IPS DF 6.9 (cell line): ENCODE measurements at places on chromosomes 11 and 22.

- no peak for DNase-seq
Observed at GRCh38 chr11:114135737-114136151, 76.2 kb downstream of the ZBTB16 start.

DNA sequence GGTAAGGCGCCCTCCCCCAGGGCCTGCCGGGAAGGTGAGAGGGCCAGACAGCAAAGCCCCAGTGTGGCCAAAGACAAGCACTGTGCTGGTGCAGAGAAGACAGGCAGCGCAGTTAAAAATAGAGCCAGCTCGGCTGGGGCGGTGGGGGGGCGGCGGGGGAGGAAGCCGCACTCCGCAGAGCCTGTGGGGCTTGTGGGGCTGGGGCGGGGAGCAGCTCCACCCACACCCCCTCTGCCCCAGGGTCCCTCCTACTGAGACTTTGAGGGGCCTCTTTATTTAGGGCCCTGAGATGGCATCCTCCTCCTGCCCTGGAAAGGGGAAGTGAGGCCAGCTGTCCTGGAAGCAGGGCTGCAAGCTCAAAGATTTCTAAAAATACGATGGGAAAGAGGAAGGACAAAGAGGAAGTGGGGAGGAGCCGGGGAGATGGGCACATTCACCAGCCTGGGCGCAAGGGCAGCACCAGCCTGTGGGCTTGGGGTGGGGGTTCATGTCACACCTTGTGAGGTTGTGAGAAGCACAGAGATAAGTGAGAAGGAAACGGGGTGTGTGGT lies 2.6 kb downstream of the CYTH4 start:
- no peak for DNase-seq

- DNase-seq, result no peak
Observed at GRCh38 chr11:35270342-35270741, 131.4 kb downstream of the CD44 start.

DNA sequence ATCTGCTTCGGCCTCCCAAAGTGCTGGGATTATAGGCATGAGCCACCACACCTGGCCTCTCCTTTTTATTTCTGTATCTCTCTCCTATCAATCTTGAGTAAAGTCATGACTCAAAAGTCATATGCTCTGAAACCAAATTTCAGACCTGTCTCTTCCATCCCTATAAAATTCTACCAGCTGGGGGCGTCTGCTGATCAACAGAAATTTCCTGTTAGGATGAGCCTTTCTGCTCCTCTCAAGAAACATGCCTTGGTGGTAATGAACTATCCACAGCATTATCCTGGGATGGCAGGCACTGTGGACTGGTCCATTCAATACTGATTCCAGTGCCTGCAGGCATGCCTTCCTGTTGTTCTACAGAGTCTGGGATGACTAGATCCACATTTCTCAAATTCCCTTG lies 472.6 kb downstream of the NELL1 start:
- peak; percentile 18 for DNase-seq

DNA sequence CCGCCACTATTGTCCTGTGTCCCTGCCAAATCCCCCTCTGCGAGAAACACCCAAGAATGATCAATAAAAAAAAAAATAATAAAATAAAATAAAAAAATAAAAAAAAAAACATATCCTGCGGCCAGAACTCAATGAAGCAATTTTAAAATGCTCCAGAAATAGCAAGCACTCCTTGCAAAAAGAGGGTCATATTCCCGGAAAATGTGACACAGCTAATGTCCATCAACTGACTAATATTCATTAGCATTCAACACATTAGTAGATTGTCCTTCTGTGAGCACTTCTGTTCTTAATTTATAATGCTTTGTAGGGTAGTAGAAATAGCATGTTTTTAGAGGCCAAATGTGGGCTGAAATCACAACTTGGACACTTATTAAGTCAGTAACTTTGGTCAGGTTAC lies 252.3 kb upstream of the SESN3 start:
- no peak for DNase-seq

- no peak for DNase-seq
Observed at GRCh38 chr22:49154433-49154832, 673.2 kb downstream of the BRD1 start.

- DNase-seq, result no peak
Observed at GRCh38 chr11:85752201-85752889, 58.6 kb downstream of the SYTL2 start.

GRCh38 chr11:34904421-34904955 lies 11.7 kb downstream of the APIP start:
- no peak for DNase-seq

DNA sequence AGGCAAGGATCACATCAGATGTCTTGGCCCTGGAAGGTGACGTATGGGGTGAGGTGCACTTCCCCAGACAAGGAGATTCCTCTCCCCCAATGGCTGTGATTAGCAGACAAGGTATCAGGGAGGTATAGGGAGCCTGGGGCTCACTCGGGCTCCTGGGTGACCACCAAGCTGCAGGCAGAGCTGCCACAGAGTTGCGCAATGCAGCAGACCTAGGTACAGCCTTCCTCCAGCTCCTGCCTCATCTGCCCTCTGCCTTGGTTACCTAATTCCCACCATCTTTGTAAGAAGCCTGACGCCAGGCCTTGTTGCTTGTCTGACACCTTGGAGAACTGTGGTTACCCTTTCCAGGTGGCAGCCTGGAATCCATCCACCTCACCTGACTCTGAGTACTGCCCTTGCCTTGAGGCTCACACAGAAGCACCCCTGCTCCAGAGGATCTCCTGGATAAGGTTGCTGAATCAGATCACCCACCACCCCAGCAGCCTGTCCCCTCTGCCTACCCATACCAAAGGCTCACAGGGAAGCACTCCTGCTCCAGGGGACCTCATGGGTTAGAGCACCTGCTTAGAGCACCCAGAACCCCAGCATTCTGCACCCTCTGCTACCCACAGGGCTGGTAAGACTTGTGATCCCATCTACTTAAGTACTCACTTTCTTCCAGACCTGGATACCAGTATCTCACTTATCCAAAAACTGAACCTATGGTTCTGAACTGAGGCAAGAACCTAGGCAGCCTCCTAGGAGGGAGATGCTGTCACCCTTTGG lies 40.4 kb downstream of the GAB4 start:
- DNase-seq, result no peak

DNA sequence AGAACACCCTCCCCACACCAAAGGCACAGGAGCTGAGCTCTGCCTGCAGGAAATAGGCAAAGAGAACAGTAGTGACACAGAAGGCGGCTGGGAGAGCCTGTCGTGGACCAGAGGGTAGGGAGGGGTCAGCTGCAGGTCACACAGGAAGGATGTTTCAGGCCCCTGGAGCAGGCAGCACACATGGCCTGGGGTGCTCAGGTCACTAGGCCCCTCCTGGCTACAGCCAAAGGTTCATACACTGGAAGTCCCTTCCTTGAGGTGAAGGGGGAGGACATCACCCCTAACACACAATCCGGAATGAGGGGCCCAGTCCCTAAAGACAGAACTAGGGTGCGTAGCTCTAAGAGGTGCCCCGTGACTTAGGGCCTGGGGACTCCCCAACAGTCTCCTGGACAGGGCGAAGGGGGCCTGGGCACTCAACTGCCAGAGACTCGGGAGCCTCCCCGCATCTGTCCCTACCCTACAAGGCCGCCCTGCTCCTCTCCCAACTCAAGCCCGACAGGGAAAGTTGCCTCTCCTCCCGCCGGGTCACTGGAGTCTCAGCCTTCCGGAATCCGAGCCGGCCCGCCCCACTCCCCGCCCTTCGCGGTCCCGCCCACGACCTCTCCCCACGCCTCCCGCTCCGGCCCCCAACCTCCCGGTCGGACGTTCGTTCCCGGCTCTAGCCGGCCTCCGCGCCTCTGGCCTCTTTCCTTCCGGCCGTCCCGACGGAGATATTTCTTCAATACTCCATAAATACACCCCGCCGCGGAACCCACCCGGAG lies at the start of gene CYB5R2:
Gene CYB5R2 (minus strand): TSS at position 541 of the 764 bp plus-strand sequence. CDS start 675 bp downstream, outside the sequence.
- DNase-seq, result no peak

DNA sequence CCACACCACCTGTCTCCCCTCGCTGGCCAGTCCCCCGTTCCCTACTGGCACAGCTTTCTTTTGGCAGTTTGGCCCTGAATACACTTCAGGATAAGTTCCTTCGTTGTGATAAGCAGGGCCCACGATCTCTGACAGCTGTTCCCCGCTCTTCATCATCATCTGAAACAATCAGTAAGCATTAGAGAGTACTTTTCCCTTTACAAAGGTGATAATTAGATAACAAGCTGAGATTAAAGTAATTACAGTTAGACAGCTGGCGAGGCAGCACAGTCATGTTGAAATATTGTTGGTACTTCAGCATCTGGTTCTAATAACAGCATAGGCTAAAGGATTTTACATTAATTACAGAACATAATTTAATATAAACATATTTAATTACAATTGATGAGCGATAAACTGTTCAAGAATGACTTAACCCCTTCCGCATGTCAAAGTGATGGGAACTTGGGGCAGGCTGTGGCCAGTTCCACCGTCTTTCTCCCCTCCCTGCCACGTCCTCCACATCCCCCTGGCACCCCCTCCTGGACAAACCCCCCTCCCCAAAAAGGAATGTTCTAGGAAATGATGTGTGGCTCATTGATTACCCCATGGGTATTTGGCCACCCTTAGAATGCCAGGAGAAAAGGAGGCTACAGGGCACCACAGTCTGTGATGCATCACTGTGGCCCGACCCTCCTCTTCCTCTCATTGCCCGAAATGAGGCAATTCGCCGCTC lies 134.9 kb downstream of the RCN1 start:
- no peak for DNase-seq

DNA sequence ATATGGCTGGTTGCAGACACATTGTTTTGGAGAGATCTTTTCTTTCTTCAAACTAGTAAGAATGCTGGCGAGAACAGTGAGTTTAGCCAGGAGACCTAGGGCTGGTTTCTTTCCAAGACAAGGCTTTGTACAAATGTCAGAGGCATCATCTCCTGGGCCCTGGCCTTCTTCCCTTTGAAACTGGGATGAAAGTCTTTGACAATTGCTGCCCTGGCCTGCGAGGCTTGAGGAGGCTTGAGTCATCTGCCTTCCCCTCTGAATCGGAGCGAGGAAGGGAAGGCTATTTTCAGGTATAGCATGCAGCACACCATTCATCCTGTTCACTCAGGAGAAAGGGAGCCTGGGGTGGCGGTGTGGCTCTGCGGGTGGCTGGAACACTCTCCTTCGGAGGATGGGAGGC lies 21.5 kb upstream of the PARVG start:
- no peak for DNase-seq

DNA sequence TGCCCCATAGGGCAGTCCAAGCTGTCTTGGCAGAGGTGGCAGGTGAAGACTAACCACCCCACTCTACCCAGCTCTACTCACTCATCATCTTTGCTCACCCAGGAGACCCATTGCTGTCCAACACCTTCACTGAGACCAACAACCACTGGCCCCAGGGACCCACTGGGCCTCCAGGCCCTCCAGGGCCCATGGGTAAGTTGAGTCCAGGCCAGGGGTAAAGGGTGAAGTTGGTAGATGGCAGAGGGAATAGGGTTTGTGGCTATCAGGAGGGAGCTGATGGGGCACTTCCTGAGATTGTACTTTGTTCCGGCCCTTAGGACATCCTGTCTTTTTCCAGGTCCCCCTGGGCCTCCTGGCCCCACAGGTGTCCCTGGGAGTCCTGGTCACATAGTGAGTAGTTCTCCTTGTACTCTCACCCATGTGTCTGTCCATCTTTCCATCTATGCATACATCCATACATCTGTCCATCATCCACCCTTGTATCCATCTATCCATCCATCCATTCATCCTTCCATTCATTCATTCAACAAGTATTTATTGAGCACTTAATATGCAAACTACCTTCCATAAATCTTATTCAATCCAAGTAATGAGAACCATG lies 27.7 kb downstream of the EMID1 start:
- no peak for DNase-seq

- no peak for DNase-seq
Observed at GRCh38 chr22:45073064-45073463, 63.3 kb upstream of the PHF21B start.

GRCh38 chr11:15113381-15113780 lies 1.3 kb upstream of the INSC start:
- no peak for DNase-seq
